ENCODE measurements at places on chromosomes 3 and 15. TPM values are rescaled to one million over a fixed set of nuclear protein-coding genes. Genes with fewer than 3 reads are reported as not detected.

The ARNT2 gene
- total RNA-seq: 6.2 TPM

The SMCO1 gene
- total RNA-seq: not detected

- no peak for DNase-seq
- H3K27me3 ChIP-seq: no peaks in the 10 kb centered on the region
- no peak overlapping the region for H3K27ac ChIP-seq
- H3K4me3 ChIP-seq: no peak overlapping the region
- H3K4me1 ChIP-seq: peaks cover 10% of the 10 kb centered on the region
These were observed 23.5 kb downstream of the NR1D2 start for GRCh38 chr3:23968463-23969184.

DNA sequence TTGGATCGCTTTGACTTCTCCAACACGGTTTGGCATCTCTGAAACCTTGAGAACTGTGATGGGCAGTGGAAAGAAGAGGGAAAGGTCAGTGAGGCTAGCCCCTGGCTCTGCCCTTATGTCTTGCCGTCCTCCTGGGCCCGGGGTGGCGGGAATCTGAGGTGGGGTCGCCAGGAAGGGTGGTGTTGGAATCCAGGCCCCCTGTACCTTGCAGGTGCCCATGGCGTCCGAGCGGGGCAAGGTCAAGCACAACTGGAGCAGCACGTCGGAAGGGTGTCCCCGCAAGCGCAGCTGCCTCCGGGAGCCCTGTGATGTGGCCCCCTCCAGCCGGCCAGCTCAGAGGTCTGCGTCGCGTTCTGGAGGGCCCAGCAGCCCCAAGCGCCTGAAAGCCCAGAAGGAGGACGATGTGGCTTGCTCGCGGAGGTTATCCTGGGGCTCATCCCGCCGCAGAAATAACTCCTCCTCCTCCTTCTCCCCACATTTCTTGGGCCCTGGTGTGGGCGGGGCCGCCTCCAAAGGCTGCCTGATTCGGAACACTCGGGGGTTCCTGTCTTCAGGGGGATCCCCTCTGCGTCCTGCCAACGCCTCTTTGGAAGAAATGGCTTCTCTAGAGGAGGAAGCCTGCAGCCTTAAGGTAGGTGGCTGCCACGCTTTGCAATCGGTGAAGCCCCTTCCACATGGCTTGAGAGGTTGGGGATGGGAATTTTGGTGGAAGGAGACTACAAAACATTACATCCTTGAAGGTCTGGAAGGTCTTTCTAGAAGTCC, 907 bp downstream of the TATDN2 start:
- peak overlapping the region; percentile 96 for H3K27ac ChIP-seq
- H3K4me1 ChIP-seq: peaks cover 31% of the 10 kb centered on the region
- H3K27me3 ChIP-seq: no peaks in the 10 kb centered on the region
- peak overlapping the region; percentile 82 for H3K4me3 ChIP-seq

DNA sequence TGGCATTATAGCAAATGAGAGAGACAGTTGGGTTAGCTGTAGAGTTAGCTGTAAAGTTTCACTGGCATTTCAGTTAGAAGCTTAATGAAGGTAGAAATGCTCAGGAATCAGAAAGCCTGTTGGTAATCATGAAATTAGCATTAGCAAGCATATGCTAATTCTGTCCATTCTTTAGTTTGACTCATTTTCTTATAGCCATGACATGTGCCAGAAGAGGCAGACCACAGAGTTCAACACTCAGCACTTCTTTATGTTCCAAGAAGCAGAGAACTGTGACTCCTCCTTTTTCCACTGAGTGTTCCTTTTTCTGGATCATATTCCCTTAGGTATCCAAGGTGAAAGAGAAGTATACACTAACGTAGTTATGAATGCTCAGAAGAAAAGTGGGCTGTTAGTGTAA, 276.2 kb upstream of the SGO1 start:
- H3K27ac ChIP-seq: no peak overlapping the region
- no peak overlapping the region for H3K4me3 ChIP-seq
- H3K36me3 ChIP-seq: no peaks in the 10 kb centered on the region

DNA sequence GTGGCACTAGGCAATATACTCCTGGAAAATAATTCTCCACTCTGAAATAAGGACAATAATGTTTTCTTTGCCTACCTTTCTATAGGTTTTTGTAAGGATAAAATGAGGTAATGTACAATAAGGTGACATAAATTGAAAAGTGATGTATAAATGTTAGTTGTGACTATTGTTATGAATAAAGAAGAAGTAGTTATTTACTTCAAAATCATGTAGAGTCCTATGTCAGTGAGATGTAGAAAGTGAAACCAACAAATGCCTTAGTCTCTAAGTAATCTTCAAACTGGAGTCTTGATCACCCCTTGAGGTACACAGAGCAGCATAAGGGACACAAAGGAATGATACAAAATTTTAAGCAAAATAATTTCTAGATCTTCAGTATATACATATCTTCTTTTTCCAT, 60.3 kb upstream of the TP63 start:
- H3K4me3 ChIP-seq: no peak overlapping the region
- H3K36me3 ChIP-seq: no peaks in the 10 kb centered on the region
- H3K4me1 ChIP-seq: no peaks in the 10 kb centered on the region

DNA sequence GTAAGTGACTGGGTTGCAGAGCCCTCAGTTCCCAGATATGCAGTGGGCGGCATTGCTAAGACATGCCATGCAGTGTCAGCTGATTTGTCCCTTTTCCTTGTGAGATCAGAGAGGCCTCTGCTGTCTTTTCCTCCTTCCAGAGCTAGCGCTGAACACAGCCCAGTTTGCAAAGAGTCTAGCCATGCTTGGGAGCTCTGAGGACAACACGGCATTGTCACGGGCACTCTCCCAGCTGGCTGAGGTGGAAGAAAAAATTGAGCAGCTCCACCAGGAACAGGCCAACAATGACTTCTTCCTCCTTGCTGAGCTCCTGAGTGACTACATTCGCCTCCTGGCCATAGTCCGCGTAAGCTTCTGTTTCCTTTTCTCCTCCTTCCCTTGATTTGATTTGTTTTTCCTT, 20.0 kb upstream of the SNX22 start:
- DNase-seq: no peak
- H3K27ac ChIP-seq: no peak overlapping the region
- H3K4me3 ChIP-seq: no peak overlapping the region

The CPNE9 gene
- total RNA-seq: not detected

- no peak overlapping the region for H3K27ac ChIP-seq
- H3K27me3 ChIP-seq: no peaks in the 10 kb centered on the region
- H3K36me3 ChIP-seq: no peaks in the 10 kb centered on the region
- DNase-seq: no peak
- H3K4me3 ChIP-seq: no peak overlapping the region
- H3K4me1 ChIP-seq: no peaks in the 10 kb centered on the region
These were observed 330.6 kb upstream of the LMCD1 start for GRCh38 chr3:8170971-8171508.

DNA sequence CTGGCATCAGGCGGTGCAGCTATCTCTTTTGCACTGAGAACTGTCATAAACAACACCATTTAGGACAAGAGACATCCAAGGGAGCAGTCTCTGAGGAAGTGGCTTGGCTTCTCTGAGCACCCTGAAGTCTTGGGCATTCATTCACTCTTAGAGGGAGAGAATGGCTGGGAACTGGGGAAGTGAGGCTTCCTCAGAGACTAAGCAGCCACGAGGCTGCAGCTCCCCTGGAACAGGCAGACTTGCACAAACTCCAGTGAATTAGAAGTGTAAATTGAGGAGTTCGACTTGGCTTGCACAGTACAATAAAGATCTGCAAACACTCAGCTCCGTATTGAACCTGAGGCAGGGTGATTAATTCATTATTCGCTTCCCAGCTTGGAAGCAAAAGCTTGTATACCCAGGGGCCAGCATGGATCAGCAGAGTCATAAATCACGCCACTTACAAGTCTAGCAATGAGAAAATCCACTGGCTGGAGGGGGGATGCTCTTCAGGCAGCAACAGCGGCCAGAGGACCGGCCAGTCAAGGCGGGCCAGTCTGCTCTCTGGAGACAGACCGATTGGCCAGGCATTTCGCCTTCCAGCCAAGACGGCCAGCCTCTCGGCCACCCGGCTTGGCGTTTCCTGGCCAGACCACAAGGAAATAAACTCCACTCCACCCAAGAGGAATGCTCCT, 118.8 kb upstream of the ADPGK start:
- no peaks in the 10 kb centered on the region for H3K27me3 ChIP-seq
- no peak overlapping the region for H3K4me3 ChIP-seq
- peaks cover 16% of the 10 kb centered on the region for H3K4me1 ChIP-seq
- no peak overlapping the region for H3K27ac ChIP-seq
- peak; percentile 32 for DNase-seq

The AADACL2 gene
- not detected for total RNA-seq

DNA sequence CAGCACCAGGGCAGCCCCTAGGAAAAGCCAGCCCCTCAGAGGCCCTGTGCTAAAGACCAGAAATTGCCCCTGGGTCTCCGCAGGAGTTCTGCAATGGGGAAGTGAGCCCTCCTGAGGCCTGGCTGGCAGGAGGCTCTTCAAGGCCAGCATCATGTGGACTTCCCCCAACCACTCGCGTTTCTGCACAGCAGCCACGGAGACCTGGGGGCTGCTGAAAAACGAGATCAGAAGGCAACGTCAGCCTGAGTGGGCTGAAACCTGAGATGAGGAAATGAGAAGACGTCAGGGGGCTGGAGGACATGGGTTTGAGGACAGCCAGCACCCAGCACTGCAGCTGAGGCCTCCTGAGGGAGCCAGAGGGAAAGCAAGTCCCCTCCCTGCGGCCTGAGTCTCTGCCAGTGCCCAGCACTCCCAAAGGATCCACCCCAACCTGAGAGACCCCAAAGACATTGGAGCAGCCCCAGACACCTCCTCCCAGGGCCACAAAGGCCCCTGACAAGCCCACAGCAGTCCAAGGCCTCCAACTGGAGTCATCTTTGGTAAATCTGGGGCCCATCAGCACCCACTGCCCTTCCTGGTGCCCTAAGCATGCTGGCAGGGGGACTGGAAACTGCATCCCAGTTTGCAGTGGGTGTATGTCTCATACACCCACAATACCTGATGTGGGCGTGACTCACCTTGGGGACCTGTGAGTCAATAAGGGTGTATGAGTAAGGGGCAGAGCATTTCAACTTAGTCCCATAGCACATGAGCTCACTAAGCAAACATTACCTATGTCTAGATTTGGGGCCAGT, 29.2 kb upstream of the CYP11A1 start:
- no peaks in the 10 kb centered on the region for H3K36me3 ChIP-seq
- H3K4me1 ChIP-seq: peaks cover 18% of the 10 kb centered on the region
- no peaks in the 10 kb centered on the region for H3K27me3 ChIP-seq
- no peak overlapping the region for H3K4me3 ChIP-seq
- peak; percentile 90 for DNase-seq

- H3K36me3 ChIP-seq: peaks cover 20% of the 10 kb centered on the region
- H3K27me3 ChIP-seq: no peaks in the 10 kb centered on the region
- H3K4me1 ChIP-seq: peaks cover 23% of the 10 kb centered on the region
- H3K4me3 ChIP-seq: no peak overlapping the region
- no peak overlapping the region for H3K27ac ChIP-seq
These were observed 5.8 kb downstream of the HEXA start for GRCh38 chr15:72369964-72370363.

The UNC13C gene
- total RNA-seq: 2.3 TPM

DNA sequence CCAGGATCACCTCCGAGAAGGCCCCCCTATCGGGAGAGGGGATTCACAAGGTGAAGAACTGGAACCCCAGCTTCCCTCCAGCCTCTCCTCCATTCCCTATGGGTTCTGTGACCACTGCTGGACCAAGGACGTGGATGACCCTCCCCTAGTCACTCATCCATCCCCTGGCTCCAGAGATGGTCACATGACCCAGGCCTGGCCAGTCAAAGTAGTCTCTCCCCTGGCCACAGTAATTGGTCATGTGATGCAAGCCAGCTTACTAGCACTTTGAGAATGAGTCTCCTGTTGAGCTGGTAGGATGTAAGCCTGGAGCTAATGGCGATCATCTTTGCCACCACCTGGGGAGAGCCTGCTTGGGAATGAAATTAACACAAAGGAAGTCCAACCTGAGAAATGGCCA, 3.9 kb downstream of the CAMK1 start:
- DNase-seq: no peak
- H3K27ac ChIP-seq: no peak overlapping the region
- H3K27me3 ChIP-seq: no peaks in the 10 kb centered on the region
- H3K36me3 ChIP-seq: no peaks in the 10 kb centered on the region
- H3K4me1 ChIP-seq: peaks cover 30% of the 10 kb centered on the region
- H3K4me3 ChIP-seq: no peak overlapping the region

- H3K4me1 ChIP-seq: no peaks in the 10 kb centered on the region
- H3K27ac ChIP-seq: no peak overlapping the region
- no peaks in the 10 kb centered on the region for H3K36me3 ChIP-seq
- no peak for DNase-seq
- H3K4me3 ChIP-seq: no peak overlapping the region
- H3K27me3 ChIP-seq: no peaks in the 10 kb centered on the region
These were observed 110.0 kb upstream of the MRPL3 start for GRCh38 chr3:131612745-131613144.

DNA sequence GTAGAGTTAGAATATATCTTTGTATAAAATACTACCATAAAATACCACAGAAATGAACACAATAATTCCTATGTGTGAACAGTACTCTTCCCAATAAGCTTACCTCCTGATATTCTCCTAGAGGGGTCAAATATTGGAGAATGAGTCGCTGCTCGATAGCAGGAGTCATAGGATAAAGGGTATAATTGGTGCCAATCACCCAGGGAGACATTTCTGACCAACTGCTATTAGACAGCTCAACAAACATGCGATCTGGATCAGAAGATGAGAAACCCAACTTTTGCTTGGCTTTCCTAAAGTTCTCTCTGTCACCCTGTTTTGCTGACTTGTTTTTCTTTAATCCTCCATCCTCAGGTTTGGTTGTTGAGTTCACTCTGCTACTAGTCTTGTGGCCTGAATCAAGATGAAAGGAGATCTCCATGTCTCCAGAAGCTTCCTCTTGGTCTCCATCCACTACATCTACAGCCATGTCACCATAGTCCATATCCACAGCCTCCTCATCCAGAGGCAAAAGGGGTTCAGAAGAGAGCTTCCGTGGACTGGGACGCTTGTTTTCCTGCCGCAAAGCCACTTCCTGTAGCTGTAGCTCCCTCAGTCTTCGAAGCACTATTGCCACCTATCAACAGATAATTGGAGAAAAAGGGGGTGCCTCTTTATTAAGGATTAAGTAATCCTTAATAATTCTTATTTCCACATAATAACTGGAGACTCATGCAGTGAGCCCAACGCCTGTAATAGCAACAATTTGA, 50.4 kb downstream of the RBM15B start:
- H3K4me1 ChIP-seq: no peaks in the 10 kb centered on the region
- no peak overlapping the region for H3K27ac ChIP-seq
- no peaks in the 10 kb centered on the region for H3K27me3 ChIP-seq
- no peak overlapping the region for H3K4me3 ChIP-seq

- H3K27me3 ChIP-seq: no peaks in the 10 kb centered on the region
- H3K4me3 ChIP-seq: no peak overlapping the region
- no peak overlapping the region for H3K27ac ChIP-seq
- no peak for DNase-seq
- no peaks in the 10 kb centered on the region for H3K36me3 ChIP-seq
These were observed 163.3 kb downstream of the CDIN1 start for GRCh38 chr15:36742696-36743095.

GRCh38 chr3:150384296-150385212, 23.5 kb upstream of the TSC22D2 start:
- H3K27ac ChIP-seq: no peak overlapping the region
- DNase-seq: no peak
- no peaks in the 10 kb centered on the region for H3K27me3 ChIP-seq
- H3K4me3 ChIP-seq: no peak overlapping the region

GRCh38 chr15:58999694-59000093, 12.2 kb downstream of the RNF111 start:
- H3K4me1 ChIP-seq: peaks cover 31% of the 10 kb centered on the region
- H3K27ac ChIP-seq: no peak overlapping the region
- H3K36me3 ChIP-seq: peaks cover 4% of the 10 kb centered on the region
- H3K27me3 ChIP-seq: no peaks in the 10 kb centered on the region
- no peak overlapping the region for H3K4me3 ChIP-seq

The PARP6 gene
- 29.6 TPM for total RNA-seq

All from stomach (tissue), 19 donors.